LoVo (cell line): ENCODE measurements at places on chromosomes 12 and 14.

DNA sequence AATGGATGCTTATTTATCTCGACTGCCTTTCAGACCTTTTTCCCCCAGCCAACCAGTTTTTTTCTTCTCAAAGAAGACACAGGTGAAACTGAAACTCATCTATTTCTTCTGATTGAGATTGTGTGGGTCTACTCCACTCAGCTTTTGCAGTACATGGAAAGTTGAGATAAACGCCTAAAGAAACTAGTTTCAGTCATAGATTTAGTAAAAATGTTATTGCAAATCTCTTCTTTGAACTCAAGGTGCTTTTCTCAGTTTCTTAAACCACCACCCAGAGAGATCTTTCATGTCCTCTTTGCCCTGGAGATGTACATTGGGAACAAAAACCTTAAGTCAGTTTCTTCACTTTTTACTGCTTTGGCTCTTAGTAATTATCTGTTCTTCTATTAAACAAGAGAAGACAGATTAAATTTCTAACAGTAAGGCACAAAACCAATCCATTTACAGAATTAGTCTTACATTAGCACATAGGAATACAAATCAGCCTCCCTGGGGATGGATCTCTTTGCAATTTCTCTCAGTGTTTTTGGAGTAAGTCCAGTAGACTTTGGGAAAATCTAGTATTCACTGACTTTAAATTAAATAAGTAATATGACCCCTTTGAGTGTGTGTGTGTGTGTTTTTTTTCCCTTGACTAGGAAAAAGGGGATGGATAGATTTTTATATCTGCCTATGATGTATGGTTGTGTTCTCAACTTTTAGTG lies 11.6 kb downstream of the FBXW8 start:
- no peak for DNase-seq

- no peak for DNase-seq
Observed at GRCh38 chr14:59356767-59357166, 108.4 kb downstream of the GPR135 start.

GRCh38 chr14:69460093-69460701 lies 24.3 kb upstream of the PLEKHD1 start:
- DNase-seq = peak; percentile 75

GRCh38 chr14:28813810-28814209 lies 47.2 kb downstream of the FOXG1 start:
- no peak for DNase-seq

- DNase-seq = no peak
Observed at GRCh38 chr14:90444077-90444696, 47.4 kb downstream of the CALM1 start.

GRCh38 chr12:57430931-57431566 lies at the start of gene R3HDM2:
TSS of gene R3HDM2 (minus strand) at chr12:57431043. CDS start at chr12:57310428, 120,615 bp downstream.
- peak; percentile 100 for DNase-seq

DNA sequence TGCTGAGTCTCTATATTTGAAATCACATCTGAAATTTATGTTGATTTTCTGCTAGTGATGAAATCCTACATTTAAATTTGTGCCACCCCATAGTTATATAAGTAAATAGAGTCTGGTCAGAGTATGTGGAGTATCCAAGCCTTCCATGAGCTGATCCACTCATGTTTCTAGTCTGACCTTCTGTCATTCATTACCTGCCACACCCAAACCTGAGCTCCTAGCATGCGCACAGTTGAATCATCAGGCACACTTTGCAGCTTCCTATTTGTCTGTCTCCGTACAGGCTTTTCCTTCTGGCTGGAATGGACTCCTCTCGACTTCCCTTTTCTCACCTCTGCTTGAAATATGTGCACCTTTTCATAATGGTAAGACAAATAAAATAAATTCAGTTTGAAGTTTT lies 45.3 kb upstream of the LRIG3 start:
- no peak for DNase-seq

GRCh38 chr14:72731252-72732020 lies 162.5 kb downstream of the DPF3 start:
- DNase-seq = no peak

- no peak for DNase-seq
Observed at GRCh38 chr14:104970231-104971068, 7.7 kb downstream of the AHNAK2 start.

GRCh38 chr12:7915661-7916403 lies 20.2 kb downstream of the SLC2A3 start:
- DNase-seq = no peak

DNA sequence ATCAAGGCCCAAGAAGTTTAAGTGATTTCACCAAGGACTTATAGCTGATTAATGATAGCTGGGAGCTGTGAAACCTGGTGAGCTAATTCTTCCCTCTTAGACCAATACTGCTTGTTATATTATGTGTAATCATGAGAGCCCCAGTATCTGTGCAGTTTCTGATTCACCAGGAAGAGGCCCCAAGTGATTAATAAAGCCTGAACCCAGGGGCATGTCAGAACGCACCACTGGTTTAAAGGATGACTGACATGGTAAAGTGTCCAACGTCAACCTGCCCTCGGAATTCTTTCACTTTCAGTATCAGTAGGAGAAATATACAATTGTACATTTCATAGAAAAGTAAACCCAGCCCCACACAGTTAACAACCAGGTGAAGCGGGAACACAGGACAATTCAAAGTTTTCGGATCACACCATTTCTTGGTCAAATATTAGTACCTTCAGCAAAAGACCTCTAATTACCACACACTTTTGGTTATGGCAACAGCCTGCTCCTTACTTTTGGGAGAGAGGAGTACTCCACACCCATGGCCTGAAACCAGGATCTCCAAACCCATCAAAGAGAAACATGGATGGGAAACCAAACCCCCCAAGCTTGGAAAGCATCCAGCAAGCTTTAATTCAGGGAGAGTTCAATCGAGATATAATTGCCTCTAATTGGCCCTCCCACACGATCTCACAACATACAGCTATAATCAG lies 28.5 kb downstream of the TMCC3 start:
- DNase-seq = peak; percentile 77

DNA sequence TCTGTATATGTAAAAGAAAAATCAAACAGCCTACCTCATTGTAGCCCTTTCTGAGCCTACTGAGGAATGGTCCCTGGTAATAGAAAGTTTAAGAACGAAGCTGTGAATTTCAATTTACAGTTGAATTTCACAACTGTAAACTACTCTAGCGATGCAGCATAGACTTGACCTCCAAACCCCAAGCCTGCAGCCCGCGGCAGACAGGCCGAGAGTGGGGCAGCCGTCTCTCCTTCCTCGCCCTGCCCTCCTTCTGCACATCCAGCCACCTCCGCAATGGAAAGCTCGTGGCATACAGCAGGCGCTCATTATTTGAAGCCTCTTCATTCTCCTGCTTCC lies 15.3 kb downstream of the RNASE2 start:
- no peak for DNase-seq

DNA sequence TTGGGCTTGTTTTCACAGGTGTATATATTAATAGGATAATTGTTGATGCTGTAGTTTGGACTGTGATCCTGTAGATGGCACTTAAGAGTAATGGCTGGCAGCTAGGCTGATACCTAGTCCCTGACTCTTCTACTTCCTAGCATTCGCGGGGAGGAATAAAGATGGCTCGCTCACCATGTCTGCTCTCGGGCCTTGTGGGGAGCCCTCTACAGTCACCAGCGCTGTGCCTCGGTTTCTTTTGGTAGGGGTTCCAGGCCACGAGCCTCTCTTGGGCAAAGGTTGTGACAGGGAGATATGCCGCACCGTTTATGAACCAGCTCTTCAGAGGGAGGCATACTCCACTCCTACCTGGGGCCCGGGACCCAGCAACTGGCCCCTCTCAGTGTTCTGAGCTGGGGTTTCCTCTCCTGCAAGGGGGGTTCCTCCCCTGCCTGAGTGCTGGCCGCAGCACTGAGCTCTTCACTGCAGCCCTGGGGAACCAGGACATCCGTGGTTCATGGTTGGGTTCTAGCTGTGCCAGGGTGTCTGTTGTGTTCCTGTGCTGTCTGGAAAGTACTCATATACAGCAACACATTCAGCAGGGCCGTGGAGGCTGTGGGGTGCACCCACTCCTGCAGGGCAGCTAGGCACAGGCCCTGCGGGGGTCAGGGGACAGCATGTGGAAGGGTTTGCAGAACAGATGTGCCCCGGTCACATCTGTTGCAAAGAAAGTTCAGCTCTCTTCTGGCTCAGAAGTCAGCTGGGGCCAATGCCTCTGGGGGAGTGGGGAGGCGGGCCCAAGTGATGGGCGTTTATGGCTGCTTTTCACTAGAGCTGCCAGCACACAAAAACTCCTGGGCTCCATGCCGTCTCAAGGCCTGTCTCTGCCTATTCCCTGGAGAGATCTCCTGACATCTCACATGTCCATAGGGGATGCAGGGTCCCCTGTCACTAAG lies 147.9 kb downstream of the PPFIA2 start:
- DNase-seq = peak; percentile 45

DNA sequence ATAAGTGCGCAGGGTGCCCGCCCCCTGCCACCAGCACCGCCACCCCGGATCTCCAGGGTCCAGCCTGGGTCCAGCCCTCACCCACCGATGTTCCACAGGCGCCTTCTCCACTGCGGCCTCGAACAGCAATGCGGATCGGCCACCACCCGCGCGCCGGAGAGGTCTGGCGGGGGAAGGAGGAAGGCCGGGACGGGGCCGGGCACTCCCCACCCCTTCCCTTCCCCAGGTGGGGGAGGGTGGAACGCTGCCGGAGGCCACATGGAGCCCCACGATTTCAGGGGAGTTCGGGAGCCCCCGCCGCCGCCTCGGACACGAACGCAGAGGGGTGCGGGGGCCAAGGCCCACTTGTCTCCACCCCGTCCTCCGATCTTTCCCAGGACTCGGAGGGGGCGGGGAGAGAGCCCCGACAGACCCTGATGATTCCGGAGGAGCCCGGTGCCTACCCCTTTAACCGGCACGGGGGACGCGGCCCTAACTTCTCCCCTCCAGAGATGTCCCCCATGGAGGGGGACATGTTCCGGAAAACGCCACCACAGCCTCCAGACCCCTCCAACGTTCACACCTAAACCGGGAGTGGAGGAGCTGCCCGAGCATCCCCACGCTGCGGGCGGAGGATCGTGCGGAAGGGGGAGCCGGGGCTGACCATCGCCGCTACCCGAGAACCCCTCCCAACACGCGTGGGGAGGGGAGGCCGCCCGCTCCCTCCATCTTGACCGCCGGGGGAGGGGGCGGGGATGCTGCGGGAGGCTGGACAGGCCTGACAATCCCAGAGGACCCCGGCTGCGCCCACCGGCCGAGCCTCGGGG lies 1.1 kb downstream of the ATXN2 start:
- peak; percentile 12 for DNase-seq

- DNase-seq = no peak
Observed at GRCh38 chr12:116601933-116602810, 43.0 kb downstream of the MAP1LC3B2 start.

GRCh38 chr14:75523771-75524171 lies 1.5 kb downstream of the BATF start:
- no peak for DNase-seq

GRCh38 chr12:92556141-92556540 lies 146.6 kb upstream of the PLEKHG7 start:
- no peak for DNase-seq

DNA sequence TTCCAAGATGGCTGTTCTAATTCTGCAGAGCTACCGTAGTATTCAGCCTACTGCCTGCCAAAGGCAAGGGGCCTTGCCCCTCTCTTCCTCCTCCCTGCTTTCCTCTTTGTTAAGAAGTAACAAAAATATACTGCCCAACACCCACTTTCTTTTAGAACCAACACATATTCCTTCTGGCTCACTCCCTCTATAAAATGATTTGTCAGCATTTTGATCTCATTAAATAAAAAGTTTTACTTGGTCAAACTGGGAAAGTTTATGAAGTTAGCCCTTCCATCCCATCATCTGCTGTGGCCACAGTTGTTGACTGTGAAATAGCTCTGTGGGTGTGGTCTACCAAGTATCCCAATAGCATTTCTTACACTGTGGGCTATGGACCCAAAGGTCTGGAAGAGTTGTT lies 472.4 kb downstream of the ZFP36L1 start:
- no peak for DNase-seq

DNA sequence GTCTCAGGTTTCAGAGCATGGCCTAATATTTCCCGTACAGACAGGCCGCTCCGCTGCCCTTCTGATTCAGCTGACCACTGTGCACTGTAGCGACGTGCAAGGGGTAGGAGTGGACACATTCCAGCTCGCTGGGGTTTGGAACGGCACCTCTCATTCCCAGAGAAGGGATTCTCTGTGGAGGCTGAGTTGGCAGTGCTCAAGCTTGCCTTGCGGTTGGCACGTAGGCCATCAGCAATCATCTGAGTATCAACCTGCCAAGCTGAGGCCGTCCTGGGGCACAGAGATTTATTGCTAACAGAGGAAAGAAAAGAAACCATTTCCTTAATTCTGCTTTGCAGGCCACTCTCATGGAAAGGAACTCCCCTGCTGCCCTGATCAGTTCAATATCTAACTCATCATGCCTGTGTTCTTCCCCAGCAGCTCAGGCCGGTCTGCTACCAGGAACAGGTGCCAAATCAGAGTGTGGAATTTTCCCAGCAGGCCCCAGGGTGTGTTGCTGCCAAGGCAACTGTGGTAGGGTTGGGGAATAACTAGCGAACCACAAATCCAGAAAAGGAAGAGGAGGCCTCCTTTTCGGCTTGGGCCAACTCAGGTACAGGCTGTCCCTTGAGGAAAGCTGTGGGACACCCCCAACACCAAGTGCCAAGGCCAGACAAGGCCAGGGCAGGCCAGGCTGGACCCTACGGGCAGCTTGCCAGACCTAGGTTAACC lies 92.5 kb downstream of the SSPN start:
- no peak for DNase-seq

GRCh38 chr14:59969319-59969718 lies 49.4 kb downstream of the LRRC9 start:
- no peak for DNase-seq

DNA sequence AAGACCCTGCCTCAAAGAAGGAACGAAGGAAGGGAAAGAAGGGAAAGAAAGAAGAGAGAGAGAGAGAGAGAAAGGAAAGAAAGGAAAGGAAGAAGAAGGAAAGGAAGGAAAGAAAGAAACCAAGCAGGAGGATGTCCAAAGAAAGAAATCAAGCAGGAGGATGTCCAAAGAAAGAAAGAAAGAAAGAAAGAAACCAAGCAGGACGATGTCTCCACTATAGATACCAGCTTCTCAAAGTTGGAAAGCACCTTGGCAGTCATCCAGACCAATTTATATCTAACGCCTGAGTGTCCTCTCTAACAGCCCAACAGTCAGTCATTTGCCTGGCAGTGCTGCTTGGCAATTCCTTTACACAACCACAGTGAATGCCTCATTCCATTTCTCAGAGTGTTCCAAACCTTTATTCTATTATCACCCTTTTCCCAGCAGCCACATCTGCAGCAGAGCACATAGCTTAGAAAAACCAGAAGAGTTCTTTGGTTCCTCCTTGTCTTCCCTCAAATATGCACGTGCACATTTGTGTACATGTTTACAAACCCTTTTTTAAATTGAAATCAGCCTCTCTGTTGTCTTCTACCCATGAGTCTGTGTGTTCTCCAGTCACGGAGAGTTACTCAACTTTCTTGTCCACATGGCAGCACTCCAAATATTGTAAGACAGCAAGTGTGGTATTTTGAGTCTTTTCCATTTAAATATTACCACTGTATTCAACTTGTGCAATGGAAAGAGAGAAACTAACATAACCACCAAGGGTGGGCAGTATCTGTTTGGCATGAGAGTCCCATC lies 138.4 kb downstream of the STXBP6 start:
- DNase-seq = no peak

DNA sequence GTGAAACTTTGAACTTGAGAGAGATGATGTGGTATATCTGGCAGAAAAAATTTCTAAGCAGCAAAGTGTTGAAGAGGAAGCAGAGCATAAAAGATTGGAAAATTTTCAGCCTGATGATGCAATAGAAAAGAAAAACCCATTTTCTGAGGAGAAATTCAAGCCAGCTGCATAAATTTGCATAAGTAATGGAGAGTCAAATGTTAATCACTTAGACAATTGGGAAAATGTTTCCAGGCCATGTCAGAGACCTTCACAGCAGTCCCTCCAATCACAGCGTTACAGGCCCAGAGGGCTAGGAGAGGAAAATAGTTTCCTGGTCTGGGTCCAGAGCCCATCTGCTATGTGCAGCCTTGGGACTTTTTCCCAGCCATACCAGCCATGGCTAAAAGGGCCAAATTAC lies 469.0 kb upstream of the FOXG1 start:
- DNase-seq = no peak
